Muscle of back (tissue), 13 donors: ENCODE measurements at places on chromosomes 11 and 22. TPM values are rescaled to one million over a fixed set of nuclear protein-coding genes. Genes with fewer than 3 reads are reported as not detected.
A peak's percentile ranks its signal among the peaks of the same experiment; 100 is the strongest.

GLYAT gene
- polyA plus RNA-seq = not detected

CASP12 gene
- polyA plus RNA-seq = 0.22 TPM

B3GAT1 gene
- 0.46 TPM for polyA plus RNA-seq

MS4A6A gene
- 26.3 TPM for polyA plus RNA-seq

NXPE2 gene
- 0.09 TPM for polyA plus RNA-seq

MMP7 gene
- polyA plus RNA-seq = not detected

SCUBE2 gene
- polyA plus RNA-seq = 27.6 TPM

OR52I2 gene
- polyA plus RNA-seq = not detected

LTBP3 gene
- 104 TPM for polyA plus RNA-seq

ASCL2 gene
- 0.12 TPM for polyA plus RNA-seq

ANGPTL5 gene
- polyA plus RNA-seq = 0.77 TPM

SPI1 gene
- 8.0 TPM for polyA plus RNA-seq

TSSK2 gene
- polyA plus RNA-seq = not detected

LUZP2 gene
- 1.2 TPM for polyA plus RNA-seq

- DNase-seq = no peak
Observed at GRCh38 chr11:10631761-10632160, 61.8 kb downstream of the IRAG1 start.

GRCh38 chr11:126202646-126203359 lies 8.6 kb downstream of the RPUSD4 start:
- DNase-seq = no peak

- peak; percentile 37 for DNase-seq
Observed at GRCh38 chr11:121249039-121249663, 43.4 kb upstream of the SC5D start.

DNA sequence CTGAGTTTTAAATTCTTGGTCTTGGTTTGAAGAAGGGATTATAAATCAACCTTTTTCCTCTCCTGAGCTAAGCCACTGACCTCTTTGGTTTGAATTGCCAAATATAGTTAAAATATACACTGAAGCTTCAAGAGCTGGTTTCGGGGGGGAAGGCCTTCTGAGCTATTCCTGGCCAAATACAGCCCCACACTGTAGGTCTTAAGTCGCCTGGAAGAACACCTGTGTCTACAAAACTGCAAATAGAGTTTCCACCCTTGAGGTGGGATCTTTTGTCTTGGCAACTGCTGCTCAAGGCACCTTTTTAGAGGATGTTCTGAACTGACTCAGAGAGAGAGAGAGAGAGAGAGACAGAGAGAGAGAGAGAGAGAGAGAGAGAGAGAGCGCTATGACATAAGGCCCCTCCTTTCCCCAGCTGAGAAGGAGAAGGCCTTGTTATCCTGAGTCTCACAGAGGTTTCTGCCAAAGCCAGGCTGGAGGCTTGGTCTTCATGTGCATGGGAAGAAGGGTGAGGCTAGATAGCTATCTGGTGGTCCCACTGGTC lies 5.5 kb downstream of the ADM start:
- peak; percentile 74 for DNase-seq

DNA sequence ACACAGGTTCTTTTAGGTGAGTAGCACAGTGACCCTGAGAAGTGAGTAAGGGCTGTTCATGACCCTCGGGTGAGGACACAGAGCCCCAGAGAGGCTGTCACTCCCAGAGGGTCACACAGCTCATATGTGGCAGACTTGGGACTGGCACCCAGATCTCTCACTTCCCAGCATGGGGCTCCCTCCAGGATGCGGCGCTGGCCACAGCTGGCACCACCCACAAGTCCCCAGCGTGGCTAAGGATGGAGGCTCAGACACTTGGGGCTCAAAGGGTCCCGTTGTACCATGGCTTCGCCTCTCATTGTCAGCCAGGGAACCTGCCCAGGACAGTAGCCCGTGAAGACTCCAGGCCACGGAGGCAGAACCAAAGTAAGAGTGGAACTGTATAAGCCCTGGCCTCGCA lies 6.0 kb upstream of the SHISAL1 start:
- no peak for DNase-seq

DNA sequence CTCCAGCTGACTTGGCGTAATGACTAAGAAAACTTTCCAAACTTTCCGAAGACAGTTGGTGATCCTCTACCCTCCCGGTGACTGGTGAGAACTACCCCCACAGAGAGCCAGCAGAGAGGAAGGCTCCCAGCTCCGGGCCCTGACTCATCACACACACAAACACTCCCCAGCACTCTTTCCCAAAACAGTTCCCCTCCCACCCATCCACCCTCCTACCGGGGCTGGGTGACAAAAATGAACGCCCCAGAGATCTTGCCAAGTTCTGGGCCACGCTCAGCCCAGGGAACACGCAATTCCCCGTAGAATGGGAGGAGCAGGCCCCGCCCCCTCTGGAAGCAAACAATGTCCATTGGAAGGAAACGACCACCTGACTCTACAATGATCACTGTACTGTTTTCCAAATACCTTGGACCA lies 21.3 kb upstream of the JAM3 start:
- DNase-seq = no peak

DNA sequence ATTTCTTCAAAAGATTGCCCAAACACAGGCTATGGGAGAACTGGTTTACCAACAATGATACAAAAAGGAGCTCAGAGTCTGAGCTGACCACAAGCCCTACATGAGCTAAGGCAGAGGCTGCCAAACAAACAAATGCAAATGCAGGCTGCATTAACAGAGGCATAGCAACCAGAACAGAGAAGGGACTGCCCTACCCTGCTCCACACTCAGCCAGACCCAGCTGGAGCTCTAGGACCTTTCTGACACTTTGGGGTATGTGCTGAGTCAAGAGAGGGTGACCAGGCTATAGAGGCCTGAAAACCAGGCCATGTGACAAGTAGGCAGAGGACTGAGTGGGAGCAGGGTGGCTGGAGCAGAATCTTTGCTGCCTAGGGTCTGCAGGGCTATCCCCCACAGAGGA lies 17.8 kb upstream of the P2RY2 start:
- DNase-seq = no peak

DNA sequence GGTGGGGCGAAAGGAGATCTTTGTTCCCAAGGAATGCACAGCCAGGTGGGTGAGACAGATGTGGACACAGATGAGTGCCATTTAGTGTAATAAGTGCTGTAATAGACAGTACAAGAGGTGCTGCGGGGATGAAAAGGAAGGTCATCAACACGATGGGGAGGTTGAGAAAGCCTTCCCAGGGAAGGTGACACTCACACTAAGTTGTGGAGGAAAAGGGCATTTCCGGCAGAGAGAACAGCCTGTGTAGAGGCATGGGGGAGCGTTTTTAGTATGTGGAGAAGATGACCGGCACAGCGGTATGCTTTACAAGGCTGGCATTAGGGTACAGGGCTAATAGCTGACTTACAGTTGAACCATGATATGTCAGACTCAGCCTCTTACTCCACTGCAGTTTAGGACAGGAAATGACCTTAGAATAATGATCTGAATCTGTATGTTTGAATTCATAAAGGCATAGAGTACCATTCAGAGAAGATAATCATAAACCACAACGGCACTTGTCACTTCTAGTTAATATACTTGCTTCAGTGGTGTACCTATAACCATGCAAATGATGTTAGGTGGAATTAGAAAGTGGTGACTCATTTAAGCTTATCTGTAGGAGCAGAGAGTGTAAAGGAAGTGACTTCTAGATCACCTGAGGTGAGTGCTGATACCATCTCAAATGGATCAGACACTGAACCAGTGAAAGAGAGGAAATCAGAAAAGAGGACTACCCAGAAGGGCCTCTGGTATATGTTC lies 60.6 kb downstream of the FAM83F start:
- no peak for DNase-seq

- DNase-seq = no peak
Observed at GRCh38 chr11:36945384-36945783, 347.3 kb upstream of the RAG2 start.

DNA sequence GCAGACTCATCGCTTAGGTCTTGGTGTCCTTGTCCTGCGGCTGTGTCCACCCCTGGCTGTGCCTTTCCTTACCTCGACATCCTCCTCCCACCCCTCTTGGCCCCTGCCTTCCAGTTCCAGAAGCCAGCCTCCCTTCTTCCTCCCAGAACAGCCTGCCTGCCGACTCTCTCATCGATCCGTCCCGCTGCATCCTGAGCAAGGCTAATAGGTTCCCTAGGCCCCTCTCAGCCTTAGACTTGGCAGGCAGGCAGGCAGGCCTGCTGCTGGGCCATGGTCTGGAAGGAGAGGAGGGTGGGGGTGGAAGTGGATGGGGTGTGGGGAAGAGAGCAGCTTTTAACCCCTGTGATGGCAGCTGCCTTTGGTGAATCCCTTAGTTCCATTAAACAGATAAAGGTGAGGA lies 196.7 kb upstream of the TBCEL start:
- no peak for DNase-seq

DNA sequence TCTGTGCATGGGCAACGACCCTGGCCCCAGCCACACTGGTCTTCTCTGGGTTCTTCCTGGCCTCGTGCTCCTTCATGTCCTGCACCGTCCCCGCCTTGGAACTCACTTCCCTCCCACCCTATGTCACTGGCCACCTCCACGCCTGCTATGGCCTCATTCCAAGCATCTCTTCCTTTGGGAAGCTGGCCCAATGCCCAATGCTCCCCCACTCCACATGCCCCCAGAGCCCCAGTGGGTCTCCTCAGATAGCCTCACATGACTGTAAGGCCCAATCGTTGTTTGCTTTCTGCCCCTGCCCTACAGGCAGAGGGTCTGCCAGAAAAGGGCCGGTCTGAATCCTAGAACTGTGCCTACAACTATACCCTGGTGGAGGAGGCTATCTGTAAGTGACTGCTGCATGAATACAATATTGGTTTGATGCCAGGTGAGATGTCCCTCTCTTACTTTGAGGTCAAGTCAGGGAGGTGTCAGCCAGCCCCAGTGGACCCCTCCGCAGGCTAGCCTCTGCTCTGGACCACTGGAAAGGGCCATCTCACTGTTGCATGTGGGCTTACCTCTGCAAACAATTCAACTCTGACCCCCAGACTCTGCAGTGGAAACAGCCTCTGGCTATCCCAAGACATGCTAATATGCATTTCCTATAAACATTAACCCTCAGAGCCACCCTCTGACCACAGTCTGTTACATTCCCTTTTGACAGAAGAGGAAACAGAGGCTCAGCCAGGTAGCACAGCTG lies 2.1 kb upstream of the GNAZ start:
- DNase-seq = no peak

DNA sequence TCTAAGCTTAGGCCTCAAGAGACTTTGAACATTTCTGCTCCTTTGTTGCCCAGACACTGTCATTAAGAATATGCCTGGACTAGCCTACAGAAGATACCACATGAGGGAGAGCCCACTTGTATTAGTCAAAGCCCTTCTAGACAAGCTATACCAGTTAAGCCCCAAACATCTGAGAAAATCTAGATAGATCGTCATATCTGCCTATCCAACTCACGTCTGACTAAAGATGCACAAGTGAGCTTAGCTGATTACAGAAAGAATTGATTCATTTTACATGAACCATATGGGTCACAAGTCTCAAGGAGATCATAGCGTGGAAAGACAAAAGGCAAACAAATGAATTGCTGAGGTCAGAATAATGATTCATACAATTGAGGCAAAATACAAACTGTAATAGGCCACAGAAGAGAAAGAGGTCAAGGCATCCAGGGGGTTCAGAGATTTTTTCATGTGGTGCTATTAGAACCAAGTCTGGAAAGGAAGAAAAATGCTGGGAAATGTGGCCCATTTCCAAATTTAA lies 1155.5 kb upstream of the TENM4 start:
- no peak for DNase-seq

DNA sequence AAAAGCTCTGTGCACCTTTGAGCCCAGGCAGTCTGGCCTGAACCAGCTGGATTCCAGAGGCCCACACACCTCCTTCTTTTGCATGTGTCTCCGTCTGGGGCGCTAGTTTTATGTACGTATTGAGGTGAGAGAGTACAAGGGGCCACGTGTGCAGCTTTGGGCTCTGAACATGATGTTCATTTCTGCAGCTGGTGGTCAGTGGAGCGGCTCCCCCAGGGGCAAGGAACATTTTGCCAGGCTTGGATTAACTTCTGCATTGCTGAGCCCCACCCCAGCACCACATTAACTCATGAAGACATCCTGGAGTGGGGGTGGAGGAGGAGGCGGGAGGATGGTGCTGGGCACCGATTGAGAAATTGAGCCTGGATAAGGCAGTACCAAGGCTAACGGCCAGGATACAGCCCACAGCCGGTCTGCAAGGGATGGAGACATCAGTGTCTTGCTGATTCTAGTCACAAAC lies 13.8 kb downstream of the USP2 start:
- DNase-seq = no peak

DNA sequence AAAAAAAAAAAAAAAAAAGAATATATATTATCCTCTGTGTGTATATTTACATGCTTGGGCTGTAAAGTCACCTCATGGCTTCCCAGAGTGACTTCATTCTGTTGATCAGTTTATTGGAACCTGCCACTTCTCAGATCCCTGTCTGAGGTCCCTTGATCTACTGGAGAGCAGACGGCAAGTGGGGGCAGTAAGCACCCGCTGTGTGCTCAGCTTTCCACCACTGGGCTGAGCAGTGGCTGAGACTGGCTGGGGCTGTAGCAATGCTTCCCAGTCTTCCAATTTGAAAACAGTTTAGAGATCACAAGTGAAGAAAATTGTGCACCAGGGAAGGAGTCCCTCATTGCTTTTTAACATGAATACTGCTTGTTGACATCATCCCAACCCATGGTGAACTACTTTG lies 6.9 kb upstream of the RBM4B start:
- no peak for DNase-seq

DNA sequence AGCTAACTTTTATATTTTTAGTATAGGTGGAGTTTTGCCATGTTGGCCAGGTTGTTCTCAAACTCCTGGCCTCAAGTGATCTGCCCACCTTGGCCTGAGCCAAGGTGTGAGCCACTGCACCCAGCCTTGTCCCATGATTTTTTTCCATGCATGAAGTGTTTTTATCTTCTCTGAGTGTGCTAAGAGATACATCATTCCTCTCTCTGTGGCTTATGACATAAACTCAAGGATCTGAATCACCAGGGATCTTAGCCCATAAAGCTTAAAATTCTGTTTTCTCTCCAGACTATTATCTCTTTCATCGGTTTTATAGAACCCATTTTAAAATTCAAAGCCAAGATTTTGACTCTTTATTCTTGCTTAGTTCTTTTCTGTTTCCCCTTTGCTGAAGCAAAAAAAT lies 48.4 kb upstream of the C11orf58 start:
- DNase-seq = no peak

DNA sequence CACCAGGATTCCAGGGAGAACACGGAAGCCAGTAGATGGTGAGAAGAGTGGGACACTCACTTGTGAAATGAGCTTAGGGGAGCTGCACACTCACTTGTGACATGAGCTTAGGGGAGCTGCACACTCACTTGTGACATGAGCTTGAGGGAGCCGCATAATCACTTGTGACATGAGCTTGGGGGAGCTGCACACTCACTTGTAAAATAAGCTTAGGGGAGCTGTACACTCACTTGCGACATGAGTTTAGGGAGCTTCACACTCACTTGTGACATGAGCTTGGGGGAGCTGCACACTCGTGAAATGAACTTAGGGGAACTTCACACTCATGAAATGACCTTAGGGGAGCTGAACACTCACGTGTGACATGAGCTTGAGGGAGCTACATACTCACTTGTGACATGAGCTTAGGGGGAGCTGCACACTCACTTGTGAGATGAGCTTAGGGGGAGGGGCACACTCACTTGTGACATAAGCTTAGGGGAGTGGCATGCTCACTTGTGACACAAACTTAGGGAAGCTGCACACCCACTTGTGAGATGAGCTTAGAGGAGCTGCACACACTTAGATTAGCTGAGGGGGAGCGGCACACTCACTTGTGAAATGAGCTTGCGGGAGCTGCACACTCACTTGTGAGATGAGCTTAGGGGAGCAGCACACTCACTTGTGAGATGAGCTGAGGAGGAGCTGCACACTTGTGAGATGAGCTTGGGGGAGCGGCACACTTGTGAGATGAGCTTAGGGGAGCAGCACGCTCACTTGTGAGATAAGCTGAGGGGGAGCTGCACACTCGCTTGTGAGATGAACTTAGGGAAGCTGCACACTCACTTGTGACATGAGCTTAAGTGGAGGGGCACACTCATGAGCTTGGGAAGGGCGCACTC lies 59.0 kb downstream of the NCAPD3 start:
- DNase-seq = no peak
